ENCODE measurements at places on chromosomes 12 and 14.

GRCh38 chr12:19211802-19212201 is 82.3 kb downstream of the PLEKHA5 start:
- no peak for DNase-seq

DNA sequence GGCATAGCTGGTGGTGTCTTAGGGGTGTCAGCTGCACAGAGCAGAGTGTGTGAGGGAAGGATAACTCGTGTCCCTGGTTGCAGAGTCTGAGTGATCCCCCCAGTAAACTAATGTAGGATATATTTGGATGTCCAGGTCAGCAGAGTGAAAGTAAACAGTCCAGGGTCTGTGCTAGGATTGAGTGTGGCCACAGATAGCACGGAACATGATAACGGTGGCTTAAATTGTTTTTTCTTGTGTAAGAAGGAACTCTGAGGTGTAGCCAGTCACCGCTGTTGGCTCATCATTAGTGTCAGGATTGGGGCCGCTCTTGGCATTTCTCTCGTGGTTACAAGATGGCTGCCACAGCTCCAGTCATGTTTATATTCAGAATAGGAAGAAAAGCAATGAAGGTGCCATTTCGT is 97.3 kb downstream of the DERA start:
- no peak for DNase-seq

- no peak for DNase-seq
Observed at GRCh38 chr12:42564996-42565395, 24.6 kb downstream of the PRICKLE1 start.

DNA sequence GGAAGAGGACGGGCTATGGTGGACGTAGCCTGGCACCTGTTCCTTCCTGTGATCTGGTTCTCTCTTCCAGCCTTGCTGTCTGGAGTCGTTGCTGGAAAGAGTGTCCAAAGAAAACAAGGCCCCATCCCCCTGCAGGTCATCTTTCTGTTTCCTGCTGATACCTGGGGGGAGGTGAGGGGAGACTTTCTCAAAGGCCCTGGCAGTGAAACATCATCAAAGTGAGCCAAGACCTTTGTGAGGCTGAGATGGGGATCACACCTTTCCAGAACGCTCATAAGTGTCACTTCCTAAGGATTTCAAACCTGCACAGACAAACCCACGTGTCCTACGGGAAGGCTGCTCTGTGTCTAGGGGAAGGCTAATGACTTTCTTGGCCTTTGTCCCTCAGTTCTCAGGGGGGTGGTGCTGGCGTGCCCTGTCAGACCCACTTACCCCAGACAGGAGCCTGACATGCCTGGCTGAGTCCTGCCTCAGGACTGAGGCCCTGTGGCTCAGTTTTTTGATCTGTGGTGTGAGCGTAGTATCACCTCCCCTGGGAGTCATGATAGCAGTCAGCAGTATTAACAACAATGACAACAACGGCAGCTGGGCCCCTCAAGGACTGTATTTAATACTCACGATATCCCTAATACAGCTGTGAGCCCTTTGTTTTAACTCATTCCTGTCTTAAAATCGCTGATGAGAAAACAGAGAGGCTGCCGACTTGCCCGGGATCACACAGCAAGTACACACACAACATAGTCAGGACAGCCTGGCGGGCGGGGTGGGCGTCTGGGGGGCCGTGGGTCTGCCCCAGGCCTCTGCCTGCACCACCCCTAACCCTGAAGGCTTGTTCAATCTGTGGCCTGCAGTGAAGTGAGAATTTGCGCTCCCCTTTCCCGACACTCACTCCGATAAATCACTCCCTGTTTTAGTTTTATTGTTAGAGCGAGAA is 235.2 kb downstream of the SLC41A2 start:
- DNase-seq: no peak

- no peak for DNase-seq
Observed at GRCh38 chr14:84490081-84490480, 1039.9 kb upstream of the FLRT2 start.

- no peak for DNase-seq
Observed at GRCh38 chr12:115619889-115620288, 657.6 kb downstream of the MED13L start.

- DNase-seq: no peak
Observed at GRCh38 chr12:104044158-104044557, 5.8 kb downstream of the GLT8D2 start.

GRCh38 chr14:102931580-102932285 is 9.3 kb downstream of the AMN start:
- DNase-seq: no peak

DNA sequence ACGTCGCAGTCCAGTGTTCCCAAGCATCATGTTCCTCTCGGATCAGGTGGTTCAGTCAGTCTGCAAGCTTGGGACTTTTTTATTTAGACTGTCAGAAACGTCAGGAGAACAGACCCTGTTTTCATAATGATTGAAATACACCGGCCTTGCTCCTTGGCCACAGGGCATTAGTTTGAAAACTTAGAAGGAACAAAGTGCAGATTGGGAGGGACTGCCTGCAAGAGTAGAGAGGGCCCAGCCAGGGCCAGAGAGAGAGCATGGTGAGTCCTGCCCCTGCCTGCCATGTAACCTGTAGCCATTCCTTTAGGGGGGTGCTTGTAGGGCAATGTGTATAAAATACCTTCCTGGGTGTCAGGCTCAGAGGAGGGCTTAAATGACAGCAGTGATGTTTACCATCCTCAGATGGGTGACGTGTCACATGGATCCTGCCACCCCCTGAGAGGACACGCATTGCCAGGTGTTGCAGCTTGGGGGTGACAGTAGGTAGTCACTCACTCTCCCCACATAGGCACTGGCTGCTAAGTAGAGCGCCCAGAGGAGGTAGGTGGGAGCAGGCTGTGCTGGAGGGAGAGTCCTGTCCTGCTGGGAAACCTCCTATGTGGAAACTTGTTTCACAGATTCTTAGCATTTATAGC is 45.7 kb downstream of the MMAB start:
- no peak for DNase-seq

DNA sequence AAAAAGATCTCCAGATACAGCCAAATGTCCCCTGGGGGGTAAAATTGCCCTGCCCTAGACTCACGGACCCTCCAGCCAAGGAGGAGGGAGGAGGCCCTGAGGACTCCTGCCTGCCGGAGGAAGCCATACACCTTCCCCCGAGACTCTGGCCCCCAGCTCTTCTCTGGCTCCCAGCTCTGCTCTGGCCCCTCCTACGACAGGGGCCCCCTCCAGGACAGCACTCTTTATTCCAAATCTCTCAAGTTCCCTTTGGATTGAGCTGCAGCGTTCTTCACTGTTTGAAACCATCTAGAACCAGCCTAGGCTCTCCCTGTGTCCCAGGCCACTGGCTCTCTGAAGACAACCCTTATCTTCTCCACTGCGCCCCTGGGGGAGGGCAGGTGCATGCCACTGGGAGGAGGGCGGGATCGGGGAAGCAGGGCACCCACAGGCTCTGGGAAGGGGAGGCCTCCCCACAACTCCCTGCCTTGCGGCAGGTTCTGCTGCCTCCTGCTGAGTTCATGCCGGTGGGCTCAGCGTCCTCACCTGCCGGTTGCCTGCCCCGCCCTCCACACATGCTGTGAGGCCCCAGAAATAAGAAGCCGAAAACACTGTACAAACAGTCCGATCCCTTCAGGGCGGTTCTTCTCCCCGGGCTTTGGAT is 112.7 kb downstream of the DICER1 start:
- no peak for DNase-seq

DNA sequence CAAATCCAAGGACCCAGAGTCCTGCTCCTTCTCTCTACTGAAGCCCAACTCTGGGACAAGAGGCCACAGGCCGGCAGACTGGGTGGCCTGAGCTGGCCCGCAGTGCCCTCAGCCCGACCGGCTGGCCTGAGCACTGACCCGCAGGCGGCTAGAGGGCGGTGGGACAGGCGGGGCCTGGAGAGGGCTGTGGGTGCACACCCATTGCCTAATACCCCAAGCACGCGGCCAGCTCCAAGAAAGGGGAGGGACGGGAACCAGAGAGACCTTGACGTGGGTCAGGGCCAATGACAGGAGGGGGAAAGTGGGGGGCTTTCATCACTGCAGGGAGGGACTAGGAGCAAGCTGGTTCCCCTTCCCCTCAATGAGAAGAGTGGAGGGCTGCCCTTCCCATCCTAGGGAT is 2.0 kb upstream of the WNT10B start:
- no peak for DNase-seq

DNA sequence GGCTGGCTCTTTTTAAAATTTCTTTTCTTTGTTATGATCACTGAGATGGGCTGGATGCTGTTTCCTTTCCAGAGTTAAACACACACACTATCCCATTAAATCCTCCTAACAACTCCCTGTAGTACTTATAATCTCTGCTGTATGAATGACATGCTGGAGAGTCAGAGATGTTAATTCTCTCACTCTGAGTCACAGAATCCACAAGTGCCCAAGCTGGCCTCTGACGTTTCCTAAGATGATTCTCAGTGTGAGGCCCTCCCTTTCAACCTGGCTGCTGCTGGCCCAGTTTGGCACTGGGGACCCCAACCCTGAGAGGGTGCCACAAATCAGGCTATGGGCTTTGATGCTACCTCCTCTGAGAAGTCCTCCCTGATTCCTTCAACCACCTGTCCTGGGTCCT is 5.4 kb downstream of the NOS1 start:
- DNase-seq: no peak

- no peak for DNase-seq
Observed at GRCh38 chr12:41367726-41368405, 179.7 kb downstream of the PDZRN4 start.

DNA sequence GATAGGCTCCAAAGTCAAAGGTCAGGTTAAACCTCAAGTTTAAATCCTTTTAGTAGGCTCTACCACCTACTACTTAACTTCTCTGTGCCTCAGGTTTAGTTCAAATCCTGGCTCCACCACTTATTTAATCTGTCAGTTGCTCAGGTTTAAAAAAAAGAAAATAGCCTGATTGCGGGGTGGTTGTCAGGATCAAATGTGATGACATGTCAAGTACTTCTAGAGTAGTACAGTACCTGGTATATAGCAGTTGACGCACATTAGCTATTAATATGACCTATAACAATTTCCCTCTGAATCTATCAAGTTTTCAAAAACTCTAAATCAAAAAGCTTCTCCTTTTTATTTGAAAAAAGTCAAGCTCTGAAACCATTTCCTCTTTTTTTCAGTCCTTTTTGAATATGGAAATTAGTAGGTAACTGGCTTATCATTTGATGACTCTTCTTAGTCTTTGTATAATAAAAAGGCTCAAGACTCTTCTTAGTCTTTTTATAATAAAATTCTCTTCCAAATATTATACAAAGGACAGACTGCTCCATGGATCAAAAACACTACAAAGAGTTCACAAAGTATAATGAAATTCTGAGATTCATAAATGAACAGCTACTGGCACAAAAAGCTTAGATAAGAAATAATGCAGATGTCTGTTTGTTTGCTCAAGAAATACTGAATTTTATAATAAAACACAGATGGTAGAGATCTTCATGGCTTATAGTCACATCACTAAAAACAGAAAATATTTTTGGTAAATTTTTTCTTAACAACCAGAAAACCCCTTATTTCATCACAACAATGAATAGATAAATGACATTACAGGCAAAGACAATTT is 5.0 kb downstream of the OSBPL8 start:
- DNase-seq: no peak

DNA sequence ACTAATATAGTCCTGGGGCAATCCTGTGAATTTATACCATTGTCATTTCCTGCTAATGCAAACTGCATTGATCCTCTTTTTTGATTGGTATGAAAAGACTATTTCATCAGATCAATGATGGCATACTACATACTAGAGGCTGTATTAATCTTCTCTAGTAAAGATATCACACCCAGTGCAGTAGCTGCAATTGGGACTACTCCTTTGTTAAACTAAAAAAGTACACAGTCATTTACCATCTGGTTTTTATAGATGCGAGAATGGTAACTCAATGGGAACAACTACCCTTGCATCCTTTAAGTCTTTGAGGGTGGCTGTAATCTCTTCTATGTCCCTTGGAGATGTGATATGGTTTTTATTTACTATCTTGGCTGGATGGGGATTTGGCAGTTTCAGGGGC is 80.2 kb upstream of the STK38L start:
- no peak for DNase-seq

GRCh38 chr14:106562451-106562850 is 1036.1 kb downstream of the TMEM121 start:
- no peak for DNase-seq

DNA sequence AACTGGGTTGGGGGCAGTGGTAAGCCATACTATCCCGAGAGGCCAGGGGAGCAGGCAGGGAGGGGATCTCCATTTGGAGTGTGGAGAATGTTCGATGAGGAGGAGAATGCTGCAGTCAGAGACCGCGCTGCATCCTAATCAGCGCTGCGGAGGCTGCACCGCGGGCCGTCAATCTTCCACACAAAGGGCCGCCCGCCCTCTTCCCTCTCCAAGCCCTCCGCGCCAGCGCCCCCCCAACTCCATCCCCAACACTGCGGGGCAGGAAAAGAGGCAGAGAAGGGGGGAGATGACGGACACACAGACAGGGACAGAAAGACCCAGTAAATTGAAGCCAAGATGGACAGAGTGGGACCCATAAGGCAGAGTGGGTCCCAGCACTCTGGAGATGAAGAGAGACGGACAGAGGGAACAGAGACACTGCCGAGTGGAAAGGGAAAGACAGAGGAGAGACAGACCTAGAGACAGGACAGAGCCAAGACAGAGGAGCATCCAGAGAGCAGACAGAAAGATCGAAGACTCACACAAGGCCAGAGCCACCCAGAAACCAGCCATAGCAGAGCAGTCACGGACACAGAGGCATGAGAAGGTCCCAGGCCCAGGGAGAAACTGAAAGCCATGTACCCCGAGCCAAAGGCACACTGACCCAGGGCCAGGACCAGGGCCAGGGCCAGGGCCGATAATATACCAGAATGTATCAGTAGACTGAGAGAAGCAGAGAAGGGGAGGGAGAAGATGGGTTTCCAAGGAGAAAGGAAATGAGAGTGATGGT is 3.5 kb downstream of the CISTR start:
- DNase-seq: no peak

GRCh38 chr12:77042833-77043232 is 22.5 kb downstream of the E2F7 start:
- no peak for DNase-seq

Measured in stimulated activated CD8-positive, alpha-beta memory T cell treated with anti-CD3 and anti-CD28 coated beads, Interleukin-15, amount 100 ng/mL, for 48 hours (primary cell).